ENCODE measurements at places on chromosomes 5 and 9.

- DNase-seq, result no peak
Observed at GRCh38 chr5:68849906-68850305, 243.9 kb upstream of the SLC30A5 start.

DNA sequence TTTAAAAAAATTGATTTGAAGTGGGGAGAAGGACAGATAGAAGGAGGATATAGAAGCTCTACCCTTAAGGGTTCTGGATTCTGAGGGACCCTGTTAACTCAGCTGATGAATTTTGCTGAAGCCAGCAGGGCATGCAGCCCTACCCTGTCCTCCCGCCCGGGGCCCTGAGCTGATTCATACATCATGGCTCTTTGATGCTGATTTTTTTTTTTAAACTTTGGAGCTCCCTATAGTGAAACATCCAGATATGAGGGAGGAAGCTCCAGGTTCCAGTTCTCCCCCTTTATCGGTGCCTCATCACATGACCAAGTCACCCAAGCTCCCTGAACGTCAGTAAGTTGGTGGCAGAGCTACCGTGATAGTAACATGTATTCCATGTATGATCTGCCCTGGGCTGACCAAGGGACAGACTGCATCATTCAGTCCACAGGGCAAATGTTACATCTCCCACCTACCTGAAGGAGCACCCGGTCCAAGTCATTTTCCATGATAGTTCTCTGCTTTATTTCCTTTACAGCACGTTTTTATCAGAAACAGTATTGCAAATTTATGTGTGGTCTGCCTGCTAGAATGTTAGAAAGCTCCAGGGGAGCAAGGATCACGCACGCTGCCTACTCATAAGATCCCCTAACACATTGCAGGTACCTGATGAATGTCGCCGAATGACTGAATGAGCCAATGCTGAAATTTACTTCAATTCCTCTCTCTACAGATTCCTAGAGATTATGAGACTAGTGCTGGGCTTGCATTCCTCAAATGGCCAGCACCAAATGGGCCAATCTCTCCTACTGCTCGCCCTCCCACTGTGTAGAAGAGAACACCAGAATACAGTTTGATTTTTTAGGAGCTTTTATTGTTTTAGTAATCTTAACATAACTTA is 25.9 kb downstream of the SPARC start:
- DNase-seq, result no peak

DNA sequence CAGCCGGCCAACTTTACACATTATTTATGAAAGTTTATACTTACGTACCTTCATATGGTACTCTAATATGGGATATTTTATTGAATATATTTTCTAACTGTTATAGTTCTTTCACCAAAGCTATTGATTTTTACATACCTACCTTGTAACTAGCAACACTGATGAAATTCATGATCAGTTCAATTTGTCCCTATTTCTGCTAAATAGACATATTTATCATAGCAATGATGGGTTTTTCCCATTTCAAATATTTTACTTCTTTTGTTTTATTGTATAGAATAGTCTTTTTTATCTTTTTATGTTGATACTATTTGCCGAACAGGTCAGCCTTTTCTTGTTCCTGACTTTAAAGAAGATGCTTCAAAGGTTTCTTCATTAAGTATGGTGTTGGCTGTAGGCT is 59.0 kb upstream of the CTNND2 start:
- no peak for DNase-seq

DNA sequence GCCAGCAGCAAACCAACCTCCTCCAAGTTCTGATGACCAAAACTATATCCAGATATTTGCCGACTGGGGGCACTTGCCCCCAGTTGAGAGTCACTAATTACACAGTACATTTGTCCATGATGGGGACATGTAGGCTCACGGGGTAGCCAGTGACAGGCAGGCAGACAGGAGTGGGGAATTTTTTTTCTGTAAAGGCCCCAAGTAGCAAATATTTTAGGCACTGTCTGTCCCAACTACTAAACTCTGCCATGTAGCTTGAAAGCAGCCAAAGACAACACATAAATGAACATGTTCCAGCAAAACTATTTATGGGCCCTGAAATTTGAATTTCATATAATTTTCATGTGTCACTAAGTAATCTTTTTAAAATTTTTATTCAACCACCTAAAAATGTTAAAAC is 80.7 kb downstream of the GRIA1 start:
- DNase-seq, result no peak

DNA sequence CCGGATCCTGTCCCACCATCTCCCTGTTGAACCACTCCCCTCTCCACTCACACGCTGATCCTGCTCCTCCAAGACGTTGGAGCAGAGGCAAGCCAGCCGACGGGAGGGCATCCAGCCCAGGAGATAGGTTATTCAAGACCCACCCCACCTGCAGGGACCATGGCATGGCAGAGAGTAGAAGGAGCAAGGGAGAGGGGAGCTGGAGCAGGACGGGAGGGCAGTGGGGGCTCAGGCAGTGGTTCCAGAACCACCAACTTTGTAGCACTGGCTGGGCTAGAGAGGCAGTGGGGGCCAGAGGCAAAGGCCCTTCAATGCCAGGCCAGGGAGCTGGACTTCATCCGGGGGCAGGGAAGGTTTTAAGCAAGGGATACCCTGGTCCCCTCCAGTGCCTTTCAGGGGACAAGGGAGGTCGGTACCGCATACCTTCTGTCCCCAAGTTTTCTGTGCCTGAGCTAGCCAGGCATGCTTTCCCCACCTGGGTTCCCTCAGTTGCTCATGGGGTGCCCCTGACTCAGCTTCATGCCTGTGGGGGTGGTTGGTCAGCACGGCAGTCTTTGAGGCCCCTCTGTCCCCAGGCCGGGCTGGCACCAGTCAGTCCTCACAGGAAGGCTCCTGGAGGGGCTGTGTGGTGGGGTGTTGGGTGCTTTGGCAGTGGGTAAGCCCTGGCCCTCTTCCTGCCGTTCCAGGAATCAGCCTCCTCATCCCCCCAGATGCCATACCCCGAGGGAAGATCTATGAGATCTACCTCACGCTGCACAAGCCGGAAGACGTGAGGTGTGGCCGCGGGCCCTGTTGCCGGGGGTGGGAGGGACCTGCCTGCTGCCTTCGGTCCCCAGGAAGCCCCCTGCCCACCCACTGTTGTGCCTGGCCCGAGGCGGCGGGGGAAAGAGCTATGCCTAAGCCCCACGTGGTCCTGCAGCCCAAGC is 22.4 kb downstream of the HK3 start:
- no peak for DNase-seq
